Thymus (tissue), 14 donors: ENCODE measurements at places on chromosomes 6 and 20. TPM values are rescaled to one million over a fixed set of nuclear protein-coding genes. Genes with fewer than 3 reads are reported as not detected.

DNA sequence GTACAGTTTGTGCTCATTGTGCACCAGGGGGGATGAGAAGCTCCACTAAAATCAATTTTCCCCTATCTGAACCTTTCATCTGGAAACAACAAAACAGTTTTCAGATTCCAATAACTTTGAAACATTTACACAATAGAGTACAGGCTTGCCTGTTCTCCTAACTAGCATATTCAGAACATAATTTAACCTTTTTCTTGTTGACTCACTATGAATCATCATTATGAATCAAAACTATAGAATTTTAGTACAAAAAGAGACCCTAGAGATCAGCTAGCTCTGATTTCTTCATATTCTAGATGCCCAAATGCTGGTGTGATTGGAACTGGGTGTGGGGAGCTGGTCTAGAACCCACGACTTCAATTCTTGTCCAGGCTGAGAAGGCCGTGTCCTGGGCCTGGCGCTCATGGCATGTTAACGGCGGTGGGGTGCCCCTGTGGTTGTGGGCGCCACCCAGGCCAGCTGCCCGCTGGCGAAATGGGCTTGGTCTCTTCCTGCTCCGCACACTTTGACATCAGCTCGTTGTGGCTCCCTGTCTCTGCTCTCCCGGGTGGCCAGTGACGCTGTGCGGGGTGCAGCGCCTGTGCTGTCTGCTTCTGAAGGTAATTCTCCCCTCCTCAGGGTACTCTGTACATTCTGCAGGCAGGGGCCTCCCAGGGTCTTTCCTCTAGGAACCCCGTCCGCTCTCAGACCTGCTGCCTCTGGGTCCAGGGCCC, 29.9 kb upstream of the AGPAT4 start:
- DNase-seq = no peak

GRCh38 chr20:61766921-61767610, 298.6 kb downstream of the TAF4 start:
- DNase-seq = no peak

GRCh38 chr20:63004607-63005364, 2.0 kb downstream of the BHLHE23 start:
- DNase-seq = no peak

DNA sequence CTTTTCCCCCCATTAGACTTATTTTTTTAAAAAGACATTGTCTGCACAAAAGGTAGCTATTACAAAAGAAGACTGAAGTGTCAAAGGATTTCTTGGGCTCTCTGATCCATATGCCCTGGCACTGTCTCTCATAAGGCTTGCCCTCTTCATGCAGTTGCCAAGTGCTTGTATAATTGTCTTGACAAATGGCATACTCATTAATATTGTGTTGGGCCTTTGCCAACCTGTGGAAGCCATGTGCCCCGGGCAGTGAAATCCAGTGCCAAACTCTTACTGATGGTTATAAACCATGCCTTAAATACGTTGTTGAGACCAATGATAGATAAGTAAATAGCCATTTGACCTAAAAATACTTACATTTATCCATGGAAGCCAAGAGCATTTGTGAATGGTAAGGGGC, 98.1 kb downstream of the FARS2 start:
- DNase-seq = no peak

DNA sequence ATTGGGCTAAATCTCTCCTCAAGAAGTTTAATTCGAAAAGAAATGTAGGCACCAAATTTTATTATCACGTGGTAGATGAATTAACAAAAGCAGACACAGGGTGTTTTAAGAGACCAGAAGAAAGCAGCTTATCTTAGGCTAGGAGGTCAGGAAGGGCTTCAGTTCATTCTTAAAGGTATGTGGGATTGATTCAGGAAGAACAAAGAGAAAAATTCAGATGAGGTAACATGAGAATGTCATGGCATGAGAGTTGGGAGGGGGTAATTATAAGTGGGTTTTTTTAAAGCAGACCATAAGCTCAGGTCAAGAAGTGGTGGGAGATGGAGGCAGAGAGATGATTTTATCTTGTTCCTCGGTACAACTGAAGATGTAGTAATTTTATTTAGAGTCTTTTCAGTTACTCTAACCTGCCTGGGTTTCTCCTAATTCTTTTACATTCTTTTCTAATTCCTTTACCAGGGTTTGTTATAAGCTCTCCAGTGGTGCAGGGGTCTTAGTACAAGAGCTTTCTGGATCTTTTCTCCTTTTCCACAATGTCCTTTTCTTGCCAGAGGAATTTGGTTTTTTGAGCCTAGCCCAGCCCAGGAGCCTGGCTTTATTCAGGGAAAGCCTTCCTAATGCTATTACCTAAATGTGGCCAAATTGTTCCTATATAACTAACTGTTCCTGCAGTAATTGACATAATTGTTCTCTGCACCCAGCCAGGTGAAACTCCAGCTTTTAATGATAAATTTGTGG, 474.1 kb upstream of the BTBD3 start:
- DNase-seq = no peak

The HSPA12B gene
- total RNA-seq = 1.5 TPM

The SLC17A1 gene
- total RNA-seq = not detected
